NCI-H1436 treated with DMSO at 0.1 percent for 48 hours (cell line): ENCODE measurements at places on chromosomes 16 and 17.

- no peak for DNase-seq
Observed at GRCh38 chr16:64638766-64639165, 483.1 kb downstream of the CDH11 start.

- DNase-seq = no peak
Observed at GRCh38 chr16:15466886-15467781, 32.7 kb downstream of the BMERB1 start.

DNA sequence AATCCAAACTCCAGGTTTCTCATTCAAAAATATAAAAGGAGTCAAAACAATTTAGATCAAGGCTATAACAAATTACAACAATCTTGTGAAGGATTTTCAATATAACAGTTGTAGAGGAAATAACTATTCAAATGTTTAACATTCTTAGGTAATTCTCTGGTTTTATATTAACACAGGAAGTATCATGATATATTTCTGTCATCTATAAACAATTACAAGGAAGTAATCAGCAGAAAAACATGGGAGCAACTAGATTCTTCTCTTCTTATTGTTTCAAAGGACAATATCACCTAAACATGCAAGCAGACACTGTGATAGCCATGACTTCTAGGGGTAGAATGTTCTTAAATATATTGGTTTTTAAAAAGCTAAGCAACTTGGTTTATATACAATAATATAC, 49.9 kb downstream of the FBXL20 start:
- DNase-seq = no peak

- no peak for DNase-seq
Observed at GRCh38 chr17:31802502-31802901, 56.5 kb downstream of the COPRS start.

DNA sequence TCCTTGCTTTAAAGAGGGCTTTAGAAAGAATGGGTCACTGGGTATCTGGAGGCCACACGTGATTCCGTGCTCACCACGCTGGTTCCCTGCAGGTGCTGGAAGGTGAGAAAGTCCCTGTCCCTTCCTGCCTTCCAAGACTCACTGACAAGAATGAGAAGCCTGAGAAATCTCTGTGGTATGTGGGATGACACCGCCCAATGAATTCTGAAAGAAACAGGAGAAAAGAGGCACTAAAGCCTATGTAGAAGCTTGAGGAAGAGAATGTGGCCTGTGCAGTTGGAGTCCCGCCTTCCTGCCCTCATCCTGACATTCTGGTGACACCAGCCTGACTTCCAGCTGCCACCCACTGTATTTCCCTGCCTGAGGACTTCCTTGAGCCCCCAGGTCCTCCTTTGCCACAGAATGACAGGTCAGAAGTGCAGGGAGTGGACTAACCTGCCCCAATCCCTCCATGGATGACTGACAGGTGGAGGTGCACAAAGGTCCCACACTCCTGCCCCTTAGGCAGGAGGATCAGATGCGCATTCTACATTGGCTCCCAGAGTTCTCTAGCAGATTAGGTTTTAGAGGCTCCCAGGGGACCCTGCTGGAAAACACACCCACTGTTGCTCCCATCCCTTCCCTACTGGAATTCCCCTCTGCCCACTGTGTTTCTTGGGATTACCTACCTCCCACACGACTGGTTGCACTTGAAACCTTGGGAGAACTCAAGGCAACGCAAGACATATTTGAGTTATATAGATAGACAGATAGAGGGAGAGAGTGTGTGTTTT, 38.6 kb upstream of the TENT4B start:
- no peak for DNase-seq

- DNase-seq = no peak
Observed at GRCh38 chr17:57975044-57975443, 13.0 kb downstream of the VEZF1 start.
